Anterior cingulate cortex (tissue), 58 donors: ENCODE measurements at places on chromosomes 1 and 21.

- DNase-seq = no peak
Measured at GRCh38 chr1:231849981-231850380, 223.4 kb downstream of the DISC1 start.

DNA sequence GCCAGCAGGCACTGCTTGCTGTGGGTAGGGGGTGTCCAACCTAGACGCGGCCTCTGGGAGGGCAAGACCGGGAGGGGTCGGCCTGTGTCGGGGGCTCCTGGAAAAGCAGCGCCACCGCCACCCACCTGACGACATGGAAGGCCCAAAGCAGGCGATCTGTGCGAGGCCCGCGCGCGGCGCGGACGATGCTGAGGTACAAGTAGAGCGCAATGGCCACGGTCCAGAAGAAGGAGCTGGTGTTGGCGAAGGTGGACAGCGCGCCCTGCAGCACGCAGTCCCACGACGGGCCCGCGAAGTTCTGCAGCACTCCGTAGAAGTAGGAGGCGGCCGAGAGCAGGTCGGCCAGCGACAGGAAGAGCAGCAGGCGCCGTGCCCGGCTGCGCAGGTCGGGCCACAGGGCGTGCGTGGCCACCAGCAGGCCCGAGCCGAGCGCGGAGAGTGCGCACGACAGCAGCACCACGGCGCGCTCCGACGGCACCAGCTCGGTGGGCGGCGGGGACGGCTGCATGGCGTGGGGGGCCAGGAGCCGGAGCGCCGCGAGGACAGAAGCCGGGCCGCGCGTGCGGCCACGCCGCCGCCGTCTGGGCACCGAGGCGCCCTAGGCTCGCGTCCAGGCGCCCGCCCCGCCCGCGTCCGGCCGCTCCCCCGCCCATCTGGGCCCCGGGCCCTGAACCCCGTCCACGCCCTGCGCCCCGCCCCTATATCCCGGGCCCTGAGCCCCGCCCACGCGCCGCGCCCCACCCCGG, at the start of gene GPR157:
Gene GPR157 (minus strand): TSS at position 583 of the 746 bp plus-strand sequence. CDS start 75 bp downstream, at position 508.
- peak; percentile 37 for DNase-seq

DNA sequence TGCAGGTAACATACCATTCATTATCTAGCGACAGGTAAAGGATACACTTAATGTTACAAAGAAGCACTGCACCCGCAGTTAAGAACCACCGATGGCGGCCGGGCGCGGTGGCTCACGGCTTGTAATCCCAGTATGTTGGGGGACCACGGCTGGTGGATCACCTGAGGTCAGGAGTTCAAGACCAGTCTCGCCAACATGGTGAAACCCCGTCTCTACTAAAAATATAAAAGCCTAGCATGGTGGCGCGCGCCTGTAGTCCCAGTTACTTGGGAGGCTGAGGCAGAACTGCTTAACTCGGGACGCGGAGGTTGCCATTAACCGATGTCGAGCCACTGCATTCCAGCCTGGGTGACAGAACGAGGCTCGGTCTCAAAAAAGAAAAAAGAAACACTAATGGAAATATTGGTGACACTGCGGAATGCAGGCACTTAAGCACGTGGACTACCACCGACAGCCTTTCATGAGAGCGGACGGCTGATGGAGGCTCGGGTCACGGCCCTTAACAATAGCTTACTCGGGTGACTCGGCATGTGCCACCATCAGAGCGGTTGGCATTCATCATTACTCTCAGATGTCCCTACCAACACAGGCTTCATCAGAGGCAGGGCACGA, 542 bp downstream of the GAS5 start:
- no peak for DNase-seq

GRCh38 chr1:160093624-160094290, 4.7 kb downstream of the IGSF8 start:
- DNase-seq = no peak

DNA sequence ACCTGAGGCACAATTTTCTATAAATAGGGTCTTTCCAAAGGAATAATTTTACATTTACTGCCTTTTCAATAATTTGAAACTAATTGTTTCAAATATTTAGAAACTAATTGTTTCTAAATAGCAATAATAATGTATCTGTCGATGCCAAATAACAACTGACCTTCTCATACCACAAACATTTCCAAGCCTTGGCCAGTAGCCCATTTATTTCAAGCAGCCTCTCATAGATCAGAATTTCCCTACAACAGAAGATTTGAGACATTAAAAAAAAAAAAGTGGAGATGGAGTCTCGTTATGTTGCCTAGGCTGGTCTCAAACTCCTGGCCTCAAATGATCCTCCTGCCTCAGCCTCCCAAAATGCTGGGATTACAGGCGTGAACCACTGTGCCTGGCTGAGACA, 2.1 kb upstream of the GFI1 start:
- DNase-seq = no peak

DNA sequence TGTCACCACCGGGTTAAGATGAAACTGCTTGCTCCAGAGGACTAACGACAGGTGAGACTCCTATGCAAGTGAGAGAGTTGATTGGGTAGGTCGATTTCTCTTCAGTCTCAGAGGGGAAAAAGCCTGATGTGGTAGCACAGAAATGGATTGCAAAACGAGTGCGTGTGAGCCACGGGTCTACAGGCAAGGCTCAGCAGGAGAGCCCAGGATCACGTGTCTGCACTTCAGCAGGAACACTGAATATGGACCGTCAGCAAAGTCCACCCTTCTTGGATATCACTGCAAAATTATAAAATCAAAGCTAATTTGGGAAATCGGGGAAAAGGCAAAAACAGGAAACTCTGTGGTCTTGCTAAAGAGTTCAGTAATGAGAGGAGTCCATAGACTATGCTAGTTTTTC, 107.7 kb upstream of the ZNF648 start:
- DNase-seq = no peak

DNA sequence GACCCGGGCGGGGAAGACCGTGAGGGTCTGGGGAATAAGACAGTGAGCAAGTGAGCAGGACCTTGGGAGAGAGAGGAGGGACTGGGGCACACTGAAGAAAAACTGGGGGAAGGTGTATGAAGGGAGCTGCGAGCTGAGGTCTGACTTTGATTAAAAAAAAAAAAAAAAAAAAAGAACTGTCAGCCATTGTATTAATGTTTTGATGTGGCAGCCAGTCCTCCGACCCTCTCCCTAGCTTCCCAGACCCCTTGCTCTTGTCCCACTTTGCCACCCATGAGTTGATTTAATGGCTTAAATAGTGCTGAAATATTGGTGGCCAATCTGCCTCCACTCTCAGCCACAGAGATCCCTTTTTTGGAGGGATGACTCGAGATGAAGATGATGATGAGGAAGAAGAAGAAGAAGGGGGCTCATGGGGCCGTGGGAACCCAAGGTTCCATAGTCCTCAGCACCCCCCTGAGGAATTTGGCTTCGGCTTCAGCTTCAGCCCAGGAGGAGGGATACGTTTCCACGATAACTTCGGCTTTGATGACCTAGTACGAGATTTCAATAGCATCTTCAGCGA, 652 bp downstream of the HAX1 start:
- no peak for DNase-seq

GRCh38 chr1:53090227-53091147, 28.5 kb downstream of the PODN start:
- no peak for DNase-seq

DNA sequence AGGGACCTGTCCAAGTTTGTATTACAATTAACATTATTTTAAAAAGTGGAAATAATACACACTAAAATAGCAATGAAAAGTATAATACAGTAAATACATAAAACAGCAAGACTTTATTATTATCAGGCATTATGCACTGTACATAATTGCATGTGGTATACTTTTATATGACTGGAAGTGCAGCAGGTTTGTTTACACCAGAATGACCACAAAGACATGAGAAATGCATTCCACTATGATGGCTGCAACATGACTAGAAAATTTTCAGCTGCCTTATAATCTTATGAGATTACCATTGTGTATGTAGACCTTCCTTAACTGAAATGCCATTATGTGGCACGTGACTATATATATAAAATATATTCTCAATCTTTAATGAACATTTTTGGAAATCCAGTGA, 1699.6 kb downstream of the KCNT2 start:
- DNase-seq = no peak
